ENCODE measurements at places on chromosomes 3 and 15.

GRCh38 chr15:96896766-96897165, 566.3 kb downstream of the NR2F2 start:
- DNase-seq: no peak

DNA sequence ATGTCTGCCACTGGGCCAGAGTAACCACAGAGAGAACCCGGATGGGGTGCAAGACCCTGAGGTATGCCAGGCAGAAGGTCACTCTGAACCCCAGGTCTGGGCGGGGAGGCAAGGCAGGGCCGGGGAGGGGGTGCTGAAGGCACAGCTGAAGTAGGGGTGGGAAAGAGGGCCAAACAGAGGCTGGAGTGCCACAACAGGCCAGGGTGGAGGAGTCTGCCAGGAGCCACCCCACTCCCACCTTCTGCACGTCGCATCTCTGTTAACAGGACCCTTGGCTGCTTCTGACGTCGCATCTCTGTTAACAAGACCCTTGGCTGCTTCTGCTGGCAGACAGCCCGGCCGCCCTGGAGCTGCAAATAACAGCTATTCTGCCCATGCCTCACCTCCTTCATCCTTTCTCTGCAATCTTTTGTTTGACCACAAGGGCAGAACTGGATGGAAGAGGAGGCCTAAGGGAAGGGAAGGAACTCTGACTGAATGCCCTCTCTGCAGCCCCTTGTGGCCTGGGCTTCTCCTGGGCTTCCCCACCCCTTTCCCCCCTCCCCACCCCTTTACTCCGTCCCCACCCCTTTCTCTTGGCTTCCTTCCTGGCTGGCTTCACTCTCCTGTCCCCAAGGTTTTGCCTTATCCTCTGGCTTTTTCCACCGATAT, 20.6 kb upstream of the FBLN2 start:
- DNase-seq: no peak

GRCh38 chr3:141248064-141248463, 16.4 kb downstream of the PXYLP1 start:
- no peak for DNase-seq

DNA sequence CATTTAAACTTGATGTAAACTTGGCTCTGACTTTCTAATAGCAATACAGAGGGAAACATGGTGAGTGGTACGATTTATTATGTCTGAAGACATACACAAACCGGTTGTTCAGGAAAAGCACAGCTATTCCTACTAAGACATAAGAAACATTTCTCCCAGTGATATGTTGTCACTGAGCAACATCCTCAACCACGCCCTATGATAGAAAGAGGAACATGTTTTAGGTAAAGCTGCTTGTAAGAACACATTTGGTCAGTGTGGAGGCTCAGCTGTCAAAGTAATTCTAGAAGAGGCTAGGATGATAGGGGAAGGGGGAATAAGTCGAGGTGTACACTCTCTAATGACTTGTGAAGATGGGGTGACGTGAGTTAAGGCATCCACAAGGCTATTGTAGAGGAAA, 42.7 kb upstream of the B3GNT5 start:
- DNase-seq: no peak

GRCh38 chr3:160259589-160259988, 34.4 kb downstream of the C3orf80 start:
- no peak for DNase-seq

DNA sequence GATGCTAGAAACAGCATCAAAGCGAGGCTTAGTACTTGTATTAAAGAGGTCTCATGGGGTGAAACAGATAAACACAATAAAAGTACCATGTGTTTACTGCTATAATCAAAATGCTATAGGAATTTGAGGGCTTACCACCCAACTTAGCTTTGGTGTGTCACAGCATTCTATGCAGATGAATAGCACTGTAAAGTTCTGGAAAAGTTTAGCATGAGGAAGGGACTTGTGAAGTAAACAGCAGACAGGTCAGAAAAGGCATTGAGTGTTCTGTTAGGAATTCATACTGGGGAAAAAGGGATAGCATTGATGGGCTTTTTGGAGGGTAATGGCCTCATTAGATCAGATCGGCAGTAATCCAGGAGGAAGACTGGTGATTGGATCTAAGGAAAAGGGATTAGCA, 505.3 kb downstream of the NLGN1 start:
- DNase-seq: no peak

DNA sequence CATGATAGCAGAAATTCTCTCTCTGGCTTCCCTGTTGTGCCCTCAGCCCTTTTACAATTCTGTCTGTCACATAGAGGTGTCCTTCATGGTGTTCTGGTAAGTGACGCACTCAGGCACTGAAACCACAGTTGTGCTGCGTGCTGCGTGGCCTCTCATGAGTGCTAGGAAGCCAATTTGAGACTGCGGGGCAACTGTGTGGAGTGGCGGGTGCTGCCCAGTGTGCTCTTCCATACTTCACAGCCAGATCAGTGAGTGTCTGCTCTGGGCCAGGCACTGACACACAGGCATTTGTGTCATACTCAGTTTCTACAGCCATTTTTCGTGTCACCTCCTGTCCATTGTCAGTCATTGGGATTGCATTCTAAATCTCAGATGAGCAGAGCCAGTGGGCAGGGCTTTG, 133.1 kb upstream of the PLXNA1 start:
- DNase-seq: no peak

DNA sequence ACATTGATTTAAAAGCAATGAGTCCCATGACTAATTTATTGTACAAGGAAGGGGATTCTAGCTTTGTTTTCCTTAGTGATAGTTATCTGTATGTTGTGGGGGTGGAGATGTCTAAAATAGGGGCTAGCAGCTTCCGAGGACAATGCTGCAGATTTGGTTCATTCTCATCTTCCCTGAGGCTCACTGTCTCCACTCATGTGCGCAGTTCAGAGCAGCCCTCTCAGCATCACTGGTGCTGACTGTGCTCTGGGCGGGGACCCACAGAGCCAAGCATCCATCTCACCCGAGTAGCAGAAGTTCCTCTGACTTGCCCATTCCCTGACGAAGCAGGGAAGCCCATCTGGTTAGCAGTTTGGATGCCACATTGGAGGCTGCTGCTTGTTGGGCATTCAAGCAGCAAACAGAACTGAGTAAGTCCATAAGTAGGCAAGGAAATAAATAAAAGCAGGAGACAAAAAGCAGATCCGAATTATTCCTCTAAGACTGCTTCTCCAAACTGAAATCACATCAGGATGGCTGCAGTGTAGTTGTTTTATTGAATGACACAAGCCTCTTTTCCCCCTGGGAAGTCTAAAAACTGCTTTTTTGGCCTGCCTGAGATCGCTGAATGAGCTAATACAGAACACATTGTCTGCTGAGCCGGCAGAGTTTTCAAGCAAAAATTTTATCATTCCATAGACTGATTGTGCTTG, 27.5 kb downstream of the RARB start:
- DNase-seq: no peak

GRCh38 chr3:169497567-169498257, 165.8 kb downstream of the MECOM start:
- DNase-seq: no peak

GRCh38 chr3:181358060-181358459, 353.7 kb upstream of the SOX2 start:
- DNase-seq: no peak

DNA sequence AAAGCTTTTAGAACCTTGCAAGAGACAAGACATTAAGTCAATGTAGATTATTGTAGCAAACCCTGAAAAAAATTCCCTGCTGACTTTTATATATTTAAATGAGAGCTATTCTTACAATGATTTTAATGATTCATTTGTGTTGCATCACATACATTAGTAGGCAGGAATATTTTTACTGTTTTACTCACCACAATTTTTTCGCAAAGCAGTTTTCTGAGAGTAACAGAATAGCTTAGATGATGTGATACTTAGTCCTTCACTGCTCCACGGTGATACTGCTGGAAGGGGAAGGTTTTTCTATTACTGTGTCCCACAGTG, 43.9 kb upstream of the CLRN1 start:
- no peak for DNase-seq

- DNase-seq: no peak
Measured at GRCh38 chr3:143840636-143841035, 7.6 kb downstream of the SLC9A9 start.

DNA sequence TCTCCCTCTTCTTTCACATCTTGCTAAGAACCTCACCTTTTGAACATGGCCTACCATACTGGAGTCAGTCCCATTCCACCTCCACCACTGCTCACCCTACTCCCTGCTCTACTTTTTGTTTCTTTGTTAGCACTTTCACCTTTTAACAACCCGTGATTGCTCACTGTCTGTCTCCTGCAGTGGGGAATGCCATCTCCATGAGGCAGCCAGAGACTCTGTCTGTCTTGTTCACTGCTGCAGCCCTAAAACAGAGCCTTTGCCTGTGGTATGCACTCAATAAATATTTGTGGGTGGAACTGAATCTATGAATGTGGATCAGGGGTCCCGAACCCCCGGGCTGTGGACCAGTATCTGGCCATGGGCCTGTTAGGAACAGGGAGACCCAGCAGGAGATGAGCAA, 16.5 kb upstream of the TLE3 start:
- no peak for DNase-seq

GRCh38 chr3:97975466-97975865, 3.2 kb upstream of the RIOX2 start:
- no peak for DNase-seq

DNA sequence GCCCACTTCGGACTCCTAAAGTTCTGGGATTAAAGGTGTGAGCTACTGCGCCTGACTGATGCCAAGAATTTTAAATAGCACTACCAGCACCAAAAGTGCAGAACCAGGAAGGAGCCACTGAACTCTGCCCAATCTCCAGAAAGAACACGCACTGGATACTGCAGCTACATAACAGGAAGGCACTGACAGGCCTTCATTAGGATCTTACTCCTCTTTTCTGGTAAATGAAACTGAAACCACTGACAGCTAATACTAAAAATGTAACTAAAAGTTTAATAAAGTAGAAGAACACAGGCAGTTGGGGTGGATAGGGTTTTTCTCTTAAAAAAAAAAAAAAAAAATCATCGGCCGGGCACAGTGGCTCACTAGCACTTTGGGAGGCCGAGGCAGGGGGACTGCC, 74.1 kb upstream of the CHRM5 start:
- DNase-seq: no peak

GRCh38 chr3:9928158-9928557, 5.5 kb upstream of the CRELD1 start:
- DNase-seq: no peak

- DNase-seq: no peak
Measured at GRCh38 chr3:159418571-159419526, 569.8 kb upstream of the IL12A start.

DNA sequence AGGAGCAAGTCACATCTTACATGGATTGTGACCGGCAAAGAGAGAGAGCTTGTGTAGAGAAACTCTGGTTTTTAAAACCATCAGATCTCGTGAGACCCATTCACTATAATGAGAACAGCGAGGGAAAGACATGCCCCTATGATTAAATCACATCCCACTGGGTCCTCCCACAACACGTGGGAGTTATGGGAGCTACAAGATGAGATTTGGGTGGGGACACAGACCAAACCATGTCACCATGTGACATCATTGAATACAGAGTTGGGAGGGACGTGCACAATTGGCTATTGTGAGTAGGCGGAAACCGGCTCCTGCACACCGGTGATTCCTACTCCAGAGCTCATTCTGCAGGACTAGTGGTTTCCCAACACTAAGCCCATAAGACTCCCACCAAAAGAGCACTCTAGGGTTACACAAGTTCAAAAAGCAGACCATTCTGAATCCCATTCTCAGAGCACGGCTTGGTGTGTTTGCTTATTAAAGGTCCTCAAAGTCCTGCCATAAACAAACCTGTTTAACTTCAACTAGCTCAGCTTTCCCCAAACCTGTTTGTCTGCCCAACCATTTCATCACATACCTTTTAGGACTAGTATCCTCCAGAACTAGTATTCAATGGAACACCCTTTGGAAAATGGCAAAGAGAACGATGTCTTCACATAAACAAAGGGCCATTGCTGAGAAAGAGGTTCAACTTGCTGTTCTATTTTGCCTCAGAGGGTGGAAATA, 167.6 kb downstream of the TLE3 start:
- no peak for DNase-seq

DNA sequence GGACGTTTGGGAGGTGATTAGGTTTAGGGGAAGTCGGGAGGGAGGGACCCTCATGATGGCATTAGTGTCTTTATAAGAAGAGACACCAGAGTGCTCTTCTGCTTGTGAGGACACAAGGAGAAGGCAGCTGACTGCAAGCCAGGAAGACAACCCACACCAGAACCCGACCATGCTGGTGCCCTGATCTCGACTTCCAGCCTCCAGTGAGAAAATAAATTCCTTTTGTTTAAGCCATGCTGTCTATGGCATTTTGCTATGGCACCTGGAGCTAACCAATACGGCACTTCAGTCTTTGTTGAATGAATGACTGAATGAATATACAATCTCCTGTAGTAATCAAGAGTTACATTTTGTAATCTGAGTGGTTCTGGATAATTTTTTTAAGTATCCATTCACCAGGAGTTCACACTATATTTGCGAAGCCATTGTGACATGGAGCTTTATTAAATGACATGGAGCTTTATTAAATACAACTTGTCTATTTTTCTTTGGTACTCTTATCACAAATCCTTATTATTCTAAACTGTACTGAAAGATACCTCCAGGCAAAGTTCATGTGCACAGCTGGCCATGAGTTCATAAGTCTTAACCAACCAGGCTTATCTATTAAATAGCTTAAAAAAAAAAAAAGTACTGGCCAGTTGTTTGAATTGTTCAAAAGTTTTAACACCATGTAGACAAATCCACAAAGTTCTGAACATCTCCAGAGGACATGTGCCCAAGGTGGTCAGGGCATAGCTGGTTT, 24.8 kb upstream of the BHLHE40 start:
- DNase-seq: no peak

- DNase-seq: no peak
Measured at GRCh38 chr3:184965639-184966430, 153.9 kb downstream of the VPS8 start.

- no peak for DNase-seq
Measured at GRCh38 chr3:47098910-47099309, 65.0 kb downstream of the SETD2 start.

- DNase-seq: no peak
Measured at GRCh38 chr3:172084871-172085556, 45.6 kb downstream of the FNDC3B start.

- DNase-seq: peak; percentile 49
Measured at GRCh38 chr3:196127308-196128040, 45.6 kb upstream of the TFRC start.

DNA sequence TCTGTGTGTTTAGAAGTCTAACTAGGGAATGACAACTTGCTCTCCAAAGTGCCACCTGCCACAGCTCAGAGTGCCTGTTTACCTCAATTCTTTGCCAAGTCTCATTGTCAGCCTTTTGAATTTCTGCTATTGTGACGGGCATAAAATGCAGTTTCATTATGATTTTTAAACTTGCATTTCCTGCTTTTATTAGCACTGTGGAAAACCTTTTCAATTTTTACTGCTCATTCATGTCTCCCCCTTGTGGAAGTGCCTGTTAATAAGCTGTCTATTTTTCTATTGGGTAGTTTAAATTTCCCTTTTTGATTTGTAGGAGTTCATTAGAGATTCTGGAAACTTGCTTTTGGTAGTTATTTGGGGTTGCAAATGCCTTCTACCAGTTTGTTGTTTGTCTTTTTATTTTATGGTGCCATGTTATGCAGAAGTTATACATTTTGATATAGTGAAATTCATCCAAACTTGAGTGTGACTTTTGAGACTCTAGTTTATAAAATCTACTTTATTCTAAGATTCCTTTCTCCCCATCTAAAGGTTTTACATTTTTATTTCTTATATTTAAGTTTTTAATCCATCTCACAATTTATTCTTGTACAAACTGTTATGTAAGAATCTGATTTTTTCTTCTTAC, 53.9 kb upstream of the FRMD4B start:
- DNase-seq: peak; percentile 28

All from CD4-positive, alpha-beta T cell treated with Interleukin-17A for 1 hour (primary cell).